ENCODE measurements at places on chromosomes 12 and 14.

- DNase-seq = no peak
Measured at GRCh38 chr14:89350152-89350551, 66.9 kb downstream of the FOXN3 start.

- no peak for DNase-seq
Measured at GRCh38 chr12:53674977-53675700, 744 bp downstream of the ATP5MC2 start.

DNA sequence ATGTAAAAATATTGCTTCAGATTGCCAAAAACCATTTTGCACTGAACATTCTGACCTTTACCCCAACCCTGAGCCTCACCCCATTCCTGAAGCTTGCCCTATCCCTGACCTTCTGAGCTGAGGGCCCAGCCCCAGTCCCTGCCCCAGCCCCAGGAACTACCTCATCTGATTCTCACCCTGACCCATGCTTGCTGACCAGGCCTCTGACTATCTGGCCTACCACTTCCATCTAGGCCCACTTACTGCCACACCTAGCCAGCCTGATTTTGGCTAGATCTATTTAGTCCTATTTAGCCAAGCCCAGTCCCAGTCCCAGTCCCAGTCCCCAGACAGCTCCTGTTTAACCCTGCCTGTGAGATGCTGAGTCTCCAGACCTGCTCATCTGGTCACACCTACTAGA, 33.6 kb downstream of the OR10P1 start:
- no peak for DNase-seq

GRCh38 chr12:25771041-25771440, 187.4 kb upstream of the RASSF8 start:
- no peak for DNase-seq

DNA sequence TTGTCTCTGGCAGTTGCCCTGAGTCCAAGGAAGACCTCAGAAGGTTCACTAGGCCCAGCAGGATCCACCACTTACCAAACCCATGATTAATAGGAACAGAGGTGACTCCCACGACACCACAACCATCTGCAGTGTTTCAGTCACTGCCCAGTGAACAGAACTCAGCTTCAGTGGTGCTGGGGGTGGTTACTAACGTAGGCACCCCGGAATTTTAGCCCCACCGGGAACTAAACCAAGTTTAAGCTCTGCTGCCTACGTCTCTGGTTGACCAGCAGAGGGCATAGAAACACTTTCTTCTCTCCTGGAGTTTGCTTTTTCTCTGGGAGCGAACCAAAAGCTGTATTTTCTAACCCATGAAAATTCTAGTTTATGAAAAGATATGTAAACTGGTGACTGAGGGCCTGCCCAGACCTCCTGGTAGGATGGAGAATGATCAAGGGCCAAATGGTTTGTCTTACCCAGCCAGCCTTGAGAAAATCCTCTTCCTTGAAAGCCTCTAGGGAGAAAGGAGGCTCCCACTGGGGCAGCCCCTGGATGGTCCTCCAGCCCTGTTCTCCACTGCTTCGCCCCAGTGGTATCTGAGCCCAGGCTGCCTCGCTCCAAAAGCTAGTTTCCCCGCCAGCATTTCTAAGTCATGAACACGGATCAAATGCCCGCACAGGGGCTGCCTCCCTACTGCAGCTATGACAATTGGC, 379.8 kb downstream of the DPF3 start:
- peak; percentile 57 for DNase-seq

GRCh38 chr12:55132816-55133215, 6.6 kb downstream of the OR9K2 start:
- no peak for DNase-seq

DNA sequence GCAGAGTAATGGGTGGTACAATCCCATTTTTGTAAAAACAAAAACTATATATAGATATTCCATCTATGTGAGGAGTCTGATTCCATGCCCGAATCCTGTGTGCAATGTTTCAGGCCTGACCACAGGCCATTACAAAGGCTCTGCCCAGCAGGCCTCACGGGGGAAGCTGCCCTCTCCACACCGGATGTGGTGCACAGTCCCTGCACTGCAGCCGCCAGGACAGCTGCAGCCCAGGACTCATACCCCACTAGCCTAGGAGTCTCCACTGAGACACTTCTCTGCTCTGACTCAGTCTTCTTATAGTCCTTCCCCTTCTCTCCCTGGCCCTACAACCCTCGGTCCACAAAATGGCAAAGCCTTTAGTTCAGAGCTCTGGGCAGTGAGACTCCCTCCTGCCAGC, 190.4 kb downstream of the PPM1H start:
- no peak for DNase-seq

DNA sequence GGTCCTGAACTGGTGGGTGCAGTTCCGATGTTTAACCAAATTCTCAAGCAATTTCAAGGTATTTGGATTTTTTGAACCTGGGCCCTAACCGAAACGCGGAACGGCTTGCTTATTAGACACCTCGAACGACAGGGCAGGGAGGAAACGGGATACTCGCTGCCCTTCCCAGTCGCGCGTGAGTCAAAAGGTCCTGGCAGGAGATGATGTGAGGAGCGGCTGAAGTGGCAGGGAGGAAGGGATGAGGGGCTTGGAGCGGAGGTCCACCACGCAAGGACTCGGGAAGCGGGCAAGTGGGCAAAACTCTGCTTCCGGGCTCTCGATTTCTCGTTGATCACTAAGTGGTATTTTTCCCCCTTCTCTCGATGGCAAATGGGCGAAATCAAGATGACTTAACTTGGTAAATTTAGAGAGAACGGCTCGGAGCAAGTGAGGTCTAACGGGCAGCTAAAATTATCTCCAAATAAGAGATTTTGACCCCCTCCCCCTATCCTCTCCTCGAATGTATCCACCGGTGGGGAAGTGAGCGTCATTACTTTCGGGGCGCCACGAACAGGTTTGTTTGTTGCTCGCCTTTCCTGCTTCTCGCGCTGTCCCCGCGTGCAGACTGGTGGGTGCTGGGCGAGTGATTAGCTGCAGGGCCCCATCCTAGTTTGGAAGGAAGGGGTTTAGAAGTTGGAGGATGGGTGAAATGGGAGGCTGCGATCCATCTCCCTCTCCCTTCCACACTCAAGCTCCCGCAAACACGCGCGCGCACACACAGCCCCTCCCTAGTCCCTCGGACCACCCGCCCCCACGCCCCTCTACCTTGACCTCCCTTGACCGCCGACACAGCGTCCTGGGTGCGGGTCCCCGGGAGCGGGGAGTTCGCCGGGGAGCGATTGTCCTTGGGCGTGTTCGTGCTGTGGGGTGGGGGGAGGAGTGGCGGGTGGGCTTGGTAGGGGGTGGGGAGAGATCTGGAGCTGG, 986 bp upstream of the NTF3 start:
- DNase-seq = no peak

- no peak for DNase-seq
Measured at GRCh38 chr14:48546996-48547395, 871.6 kb upstream of the MDGA2 start.

GRCh38 chr14:38073641-38074040, 134.1 kb upstream of the SSTR1 start:
- peak; percentile 24 for DNase-seq

DNA sequence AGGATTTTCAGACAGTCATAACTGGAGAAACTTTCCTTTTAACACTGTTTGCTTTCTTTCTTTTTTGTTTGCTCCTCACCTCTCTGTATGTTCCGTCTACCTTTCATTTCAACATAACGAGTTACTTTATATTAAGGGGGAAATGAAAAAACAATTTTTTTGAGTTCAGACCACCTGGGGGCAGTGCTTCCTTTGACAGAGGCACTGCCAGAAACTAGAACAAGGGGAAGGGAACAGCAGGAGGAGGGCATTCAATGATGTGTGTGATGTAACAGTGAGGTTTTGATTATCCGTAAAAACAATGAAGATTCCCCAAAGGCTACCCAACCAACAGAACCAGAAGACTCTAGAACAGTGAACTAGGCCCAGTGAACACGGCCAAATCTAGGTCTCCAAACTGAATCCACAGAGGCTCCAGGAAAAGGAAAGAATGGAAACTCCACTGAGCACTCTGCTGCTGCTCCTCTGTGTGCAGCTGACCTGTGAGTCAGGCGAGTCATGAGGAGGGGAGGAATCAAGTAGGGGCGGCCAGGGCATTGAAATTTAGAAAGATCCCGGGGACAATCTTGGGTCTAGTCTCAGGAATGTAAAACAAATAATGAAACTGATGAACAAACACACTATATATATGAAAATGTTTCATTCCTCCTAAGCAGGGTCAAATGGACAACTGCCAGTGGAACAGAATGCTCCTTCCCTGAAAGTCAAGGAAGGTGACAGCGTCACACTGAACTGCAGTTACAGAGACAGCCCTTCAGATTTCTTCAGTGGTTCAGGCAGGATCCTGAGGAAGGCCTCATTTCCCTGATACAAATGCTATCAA, 323.5 kb downstream of the DAD1 start:
- DNase-seq = no peak

DNA sequence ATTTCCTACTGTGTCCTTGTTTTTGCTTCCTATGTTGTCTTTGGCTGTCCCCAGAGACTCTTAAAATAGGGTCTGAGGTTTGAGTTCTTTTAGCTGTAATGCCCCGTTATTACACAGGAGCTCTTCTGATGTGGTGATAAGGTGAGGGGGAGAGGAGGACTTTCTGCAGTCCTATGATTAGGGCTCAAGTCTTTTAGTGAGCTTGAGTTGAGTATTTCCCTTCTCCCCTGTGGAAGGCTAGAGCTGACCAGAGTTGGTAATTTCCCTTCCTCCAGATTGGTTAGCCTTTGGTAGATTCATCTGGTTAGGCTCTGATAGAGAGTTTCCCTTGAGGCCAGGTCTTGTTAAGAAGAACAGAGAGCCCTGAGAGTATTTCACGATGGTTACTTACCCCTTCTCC, 4.3 kb upstream of the HIF1A start:
- peak; percentile 35 for DNase-seq

- no peak for DNase-seq
Measured at GRCh38 chr12:26246483-26247164, 51.3 kb downstream of the SSPN start.

- no peak for DNase-seq
Measured at GRCh38 chr12:100077367-100077766, 65.3 kb downstream of the BLTP3B start.

GRCh38 chr14:74841230-74842207, 34.4 kb downstream of the PROX2 start:
- peak; percentile 77 for DNase-seq

- peak; percentile 49 for DNase-seq
Measured at GRCh38 chr12:74021937-74022336, 515.7 kb upstream of the ATXN7L3B start.

DNA sequence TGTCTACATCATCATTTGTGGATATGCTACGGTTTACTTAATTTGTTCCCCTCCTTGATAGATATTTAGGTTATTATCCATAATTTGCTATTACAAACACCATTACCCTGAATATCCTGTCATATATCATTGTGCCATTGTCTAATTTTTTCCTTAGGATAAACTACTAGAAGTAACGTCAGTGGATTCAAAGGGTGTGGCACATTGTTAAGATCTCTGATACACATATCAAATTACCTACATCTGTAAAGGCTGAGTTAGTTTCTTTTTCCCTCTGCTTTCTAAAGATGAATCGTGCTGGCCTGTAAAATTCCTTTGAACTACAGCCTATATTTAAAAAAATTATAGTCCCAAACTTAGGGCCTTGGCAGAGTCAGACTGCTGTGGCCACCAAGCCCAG, 53.9 kb upstream of the STRN3 start:
- no peak for DNase-seq

DNA sequence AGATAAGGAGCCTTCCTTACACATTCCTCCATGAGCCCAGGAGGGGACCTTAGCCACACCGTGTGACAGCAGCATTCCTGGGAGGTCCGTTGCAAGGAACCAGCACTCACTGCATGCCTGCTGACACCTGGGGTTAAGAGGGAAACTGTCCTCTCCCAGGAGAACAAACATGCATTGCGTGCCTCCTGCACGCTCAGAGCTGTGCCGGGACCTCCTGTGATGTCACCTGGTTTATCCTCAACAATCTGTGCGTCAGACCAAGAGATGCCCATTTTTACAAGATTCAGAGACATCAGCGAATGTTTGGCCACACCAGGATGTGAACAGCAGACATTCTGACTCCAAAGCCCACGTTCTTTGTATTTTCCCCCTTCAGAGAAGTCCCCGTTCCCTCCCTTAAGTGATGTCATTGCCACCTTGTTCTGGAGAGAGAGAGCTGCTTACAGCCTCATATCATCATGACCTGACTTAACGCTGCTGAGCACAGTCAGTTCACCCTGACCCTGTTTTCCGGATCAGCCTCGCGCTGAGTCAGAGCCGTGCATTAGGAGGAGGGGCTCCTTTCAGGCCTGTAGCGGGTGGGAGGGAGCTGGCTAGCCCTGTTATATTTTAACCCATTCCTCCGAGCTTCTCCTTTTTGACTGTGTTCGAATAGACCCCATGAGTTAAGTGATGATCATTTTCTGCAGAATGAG, 36.2 kb downstream of the TMEM120B start:
- peak; percentile 41 for DNase-seq

GRCh38 chr12:11812586-11813437, 163.3 kb downstream of the ETV6 start:
- DNase-seq = peak; percentile 40

GRCh38 chr12:27635349-27635972, 60.8 kb upstream of the REP15 start:
- DNase-seq = peak; percentile 42

- DNase-seq = peak; percentile 3
Measured at GRCh38 chr14:30751646-30752416, 122.5 kb upstream of the COCH start.

DNA sequence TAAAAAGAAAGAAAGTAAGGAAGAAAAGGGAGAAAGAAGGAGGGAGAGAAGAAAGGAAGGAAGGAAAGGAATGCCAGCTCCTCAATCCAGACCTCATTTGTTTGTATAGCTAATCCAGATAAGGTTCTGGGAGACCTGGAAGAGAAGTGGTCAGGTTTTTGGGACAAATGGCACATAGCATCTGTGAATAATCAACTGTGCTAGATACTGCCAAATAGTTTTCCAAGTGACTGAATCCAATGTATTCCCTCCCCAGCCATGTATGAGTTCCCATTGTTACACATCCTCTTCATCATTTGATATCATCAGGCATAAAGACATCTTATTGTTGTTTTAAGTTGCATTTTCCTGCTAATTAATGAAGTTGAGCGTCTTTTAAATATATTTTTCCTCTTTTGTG, 18.6 kb upstream of the PTGR2 start:
- no peak for DNase-seq

DNA sequence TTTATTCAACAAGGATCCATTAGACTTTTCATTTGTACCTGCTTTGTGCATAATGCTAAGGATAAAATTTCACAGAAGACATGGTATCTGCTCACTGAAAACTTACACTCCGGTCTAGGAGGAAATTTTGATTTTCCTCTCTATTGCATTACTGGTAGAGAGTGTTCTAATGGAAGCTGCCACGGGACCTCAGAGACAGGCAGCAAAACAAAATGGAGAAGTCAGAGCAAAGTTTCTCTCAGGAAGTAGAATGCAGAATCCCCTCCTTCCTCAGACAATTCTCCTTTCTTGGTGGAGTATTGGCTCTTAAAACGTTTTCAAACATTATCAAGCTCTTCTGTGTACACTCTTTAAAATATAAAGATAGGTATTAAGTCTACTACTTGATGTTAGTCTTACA, 12.3 kb downstream of the CLEC2B start:
- DNase-seq = no peak

DNA sequence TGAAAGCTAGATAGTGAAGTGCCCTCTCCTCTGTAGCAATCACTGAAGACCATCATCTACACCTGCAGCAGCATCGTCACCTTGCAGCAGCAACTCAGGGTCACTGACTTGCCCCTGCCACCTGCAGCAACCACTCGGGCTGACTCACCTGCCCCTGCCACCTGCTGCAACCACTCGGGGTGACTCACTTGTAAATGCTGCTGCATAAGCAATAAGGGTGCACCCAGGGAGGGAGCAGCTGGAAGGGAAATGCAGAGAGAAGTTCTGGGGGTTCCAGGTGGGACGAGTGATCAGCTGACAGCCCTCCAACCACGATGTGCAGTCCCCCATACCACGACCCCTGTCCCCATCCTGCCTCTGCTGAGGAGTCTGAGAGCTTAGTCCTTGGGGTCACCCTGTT, 357.1 kb upstream of the SFSWAP start:
- no peak for DNase-seq
